Activated CD4-positive, CD25-positive, alpha-beta regulatory T cell (primary cell): ENCODE measurements at places on chromosomes 3 and 15.

DNA sequence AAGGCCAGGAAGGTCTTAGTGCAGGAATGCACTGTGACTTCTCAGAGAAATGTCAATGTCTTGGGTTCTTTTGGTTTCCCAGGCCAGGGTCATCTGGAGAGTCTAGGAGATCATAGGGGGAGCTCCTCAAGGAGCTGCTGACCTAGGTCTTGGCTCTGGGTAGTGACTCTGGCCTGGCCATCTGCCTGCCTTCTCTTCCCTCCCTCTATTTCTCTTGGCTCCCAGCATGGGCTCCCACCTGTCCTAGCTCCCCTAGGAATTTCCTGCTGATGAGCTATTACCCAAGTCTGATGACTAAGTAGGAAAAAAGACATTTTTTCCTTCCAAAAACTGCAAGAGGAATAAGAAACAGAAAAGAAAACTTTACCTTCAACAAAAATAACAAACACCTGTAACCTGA is 57.4 kb downstream of the BSN start:
- DNase-seq = no peak

GRCh38 chr3:106403371-106404145 is 534.7 kb upstream of the CBLB start:
- no peak for DNase-seq

- no peak for DNase-seq
Observed at GRCh38 chr3:66415867-66416428, 84.9 kb downstream of the LRIG1 start.

DNA sequence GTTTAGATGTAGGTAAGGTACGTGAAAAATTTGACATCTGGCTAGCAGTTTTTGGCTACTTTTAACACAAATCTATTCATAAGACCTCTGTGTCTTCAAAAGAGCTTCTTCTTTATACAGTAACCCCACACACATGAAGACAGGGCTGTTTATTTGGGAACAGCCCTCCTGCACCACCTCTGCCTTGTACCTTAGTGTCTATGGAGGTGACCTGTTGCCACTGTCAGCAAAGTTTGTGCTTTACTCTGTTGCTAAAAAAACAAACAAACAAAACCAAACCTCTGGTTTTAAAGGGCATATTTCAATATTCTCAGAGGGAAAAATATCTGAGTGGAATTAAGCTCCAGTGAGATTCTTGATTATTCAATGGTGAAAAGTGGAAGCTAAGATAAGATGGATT is 122.0 kb downstream of the ARPP21 start:
- DNase-seq = no peak

GRCh38 chr15:26323566-26323965 is 449.3 kb downstream of the GABRB3 start:
- DNase-seq = no peak

GRCh38 chr3:37041546-37042195 is 48.4 kb downstream of the MLH1 start:
- DNase-seq = no peak

DNA sequence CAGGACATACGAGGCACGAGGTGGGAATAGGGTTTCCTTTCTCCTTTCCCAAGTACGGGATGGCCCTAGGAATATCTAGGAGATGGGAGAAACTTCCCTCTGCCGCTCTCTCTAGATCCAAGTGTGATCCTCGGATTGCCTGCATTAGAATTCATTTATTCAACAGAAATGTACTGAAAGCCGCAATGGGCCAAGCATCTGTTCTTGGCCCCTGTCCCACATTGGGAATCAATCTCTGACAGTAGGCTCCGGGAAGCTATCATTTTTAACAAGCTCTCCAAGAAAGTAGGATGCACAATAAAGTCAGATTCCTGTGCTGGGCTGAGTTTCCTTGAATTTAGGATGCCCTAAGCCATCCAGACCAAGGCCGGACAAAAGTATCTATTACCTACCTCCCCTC is 37.2 kb upstream of the CA12 start:
- DNase-seq = no peak
